ENCODE measurements at places on chromosomes 5 and 9.
A peak's percentile ranks its signal among the peaks of the same experiment; 100 is the strongest.

- no peak for DNase-seq
Measured at GRCh38 chr9:124213396-124213795, 44.4 kb upstream of the NEK6 start.

GRCh38 chr9:93320591-93321219, 130.8 kb upstream of the FAM120A start:
- no peak for DNase-seq

- no peak for DNase-seq
Measured at GRCh38 chr5:32499261-32499660, 54.7 kb upstream of the ZFR start.

GRCh38 chr9:124020520-124021384, 9.2 kb downstream of the LHX2 start:
- no peak for DNase-seq

DNA sequence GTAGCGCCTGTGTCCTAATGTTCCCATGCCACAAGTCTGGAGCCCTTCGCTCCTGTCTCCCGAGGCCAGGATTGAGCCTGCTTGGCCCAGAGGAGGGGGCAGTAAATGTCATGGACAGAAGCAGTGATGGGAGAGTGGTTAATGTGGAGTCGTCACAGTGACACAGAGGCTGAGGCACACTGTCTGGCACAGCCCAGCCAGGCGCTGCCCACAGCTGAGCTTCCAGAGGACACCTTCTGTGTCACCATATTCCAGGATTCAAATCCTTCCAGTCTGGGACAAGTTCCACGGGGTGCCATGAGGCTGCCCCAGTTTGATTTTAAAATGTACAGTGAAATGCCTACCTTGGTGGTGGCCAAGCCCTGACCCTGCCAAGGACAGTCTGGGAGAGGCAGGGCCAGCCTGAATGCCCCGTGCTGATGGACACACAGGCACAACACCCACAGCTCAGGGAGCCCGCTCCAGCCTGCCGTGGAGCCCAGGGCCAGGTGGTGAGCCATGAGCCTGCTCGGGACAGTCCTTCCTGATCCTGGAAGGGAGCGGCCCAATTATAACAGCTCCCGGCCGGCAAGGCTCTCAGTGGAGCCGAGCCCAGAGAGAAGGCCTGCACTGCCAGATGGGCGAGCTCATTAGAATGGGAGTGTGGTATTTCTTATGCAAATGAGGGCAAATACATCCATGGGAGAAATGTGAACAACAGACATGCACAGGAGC, 99.1 kb upstream of the RUFY1 start:
- no peak for DNase-seq

DNA sequence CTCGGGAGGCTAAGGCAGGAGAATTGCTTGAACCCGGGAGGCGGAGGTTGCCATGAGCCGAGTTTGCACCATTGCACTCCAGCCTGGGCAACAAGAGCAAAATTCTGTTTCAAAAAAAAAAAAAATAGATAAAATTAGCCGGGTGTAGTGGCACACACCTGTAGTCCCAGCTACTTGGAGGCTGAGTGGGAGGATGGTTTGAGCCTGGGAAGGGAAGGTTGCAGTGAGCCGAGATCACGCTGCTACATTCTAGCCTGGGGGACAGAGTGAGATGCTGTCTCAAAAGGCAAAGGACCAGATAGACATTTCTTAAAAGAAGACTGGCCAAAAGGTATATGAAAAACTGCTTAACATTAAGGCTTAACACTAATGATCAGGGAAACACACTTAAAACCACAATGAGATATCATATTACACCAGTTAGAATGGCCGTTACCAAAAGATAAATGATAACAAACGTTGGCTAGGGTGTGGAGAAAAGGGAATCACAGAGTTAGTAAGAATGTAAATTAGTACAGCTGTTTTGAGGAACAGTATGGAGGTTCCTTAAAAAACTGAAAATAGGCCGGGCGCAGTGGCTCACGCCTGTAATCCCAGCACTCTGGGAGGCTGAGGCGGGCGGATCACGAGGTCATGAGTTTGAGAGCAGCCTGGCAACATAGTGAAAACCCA, 10.1 kb upstream of the MARVELD2 start:
- no peak for DNase-seq

GRCh38 chr5:161414037-161414436, 132.5 kb downstream of the GABRB2 start:
- no peak for DNase-seq

DNA sequence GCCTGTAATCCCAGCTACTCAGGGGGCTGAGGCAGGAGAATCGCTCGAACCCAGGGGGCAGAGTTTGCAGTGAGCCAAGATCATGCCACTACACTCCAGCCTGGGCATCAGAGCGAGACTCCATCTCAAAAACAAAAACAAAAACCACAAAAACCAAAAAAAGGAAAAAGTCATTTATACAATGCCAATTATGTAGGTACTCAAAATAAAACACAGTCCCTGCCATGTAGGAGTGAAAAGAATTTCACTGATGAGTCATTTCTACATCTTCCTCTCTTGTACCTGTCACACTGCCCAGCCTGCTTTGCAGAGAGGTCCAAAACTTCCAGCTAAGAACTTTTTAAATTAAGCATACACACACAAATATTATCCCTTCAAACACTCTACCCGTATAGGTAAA, 215.8 kb downstream of the EPB41L4A start:
- no peak for DNase-seq

DNA sequence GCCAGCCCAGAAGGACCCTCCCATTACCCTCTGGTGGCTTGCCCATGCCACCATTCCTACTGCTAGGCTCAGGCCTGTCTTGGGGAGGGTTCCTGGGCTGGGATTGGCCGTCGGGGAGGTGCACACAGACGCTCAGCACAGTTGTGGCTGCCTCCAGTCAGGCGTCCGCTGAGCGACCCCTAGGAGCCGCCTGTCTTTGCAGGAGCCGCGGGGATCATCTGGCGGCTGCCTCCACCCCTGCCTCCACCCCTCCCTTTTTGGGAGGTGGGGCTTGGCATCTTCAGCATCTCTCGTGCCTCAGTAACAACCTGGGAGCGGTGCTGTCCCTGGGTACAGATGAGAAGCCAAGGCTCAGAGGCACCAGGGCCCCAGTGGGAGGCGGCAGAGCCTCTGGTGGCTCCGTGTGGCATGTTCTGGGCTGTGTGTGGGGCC, 39.6 kb downstream of the RXRA start:
- DNase-seq, result no peak

- DNase-seq, result no peak
Measured at GRCh38 chr5:176959051-176959450, 47.5 kb downstream of the UIMC1 start.

GRCh38 chr9:3262826-3263529, 262.8 kb downstream of the RFX3 start:
- DNase-seq, result no peak

GRCh38 chr9:15834541-15834940, 281.7 kb downstream of the CCDC171 start:
- no peak for DNase-seq

DNA sequence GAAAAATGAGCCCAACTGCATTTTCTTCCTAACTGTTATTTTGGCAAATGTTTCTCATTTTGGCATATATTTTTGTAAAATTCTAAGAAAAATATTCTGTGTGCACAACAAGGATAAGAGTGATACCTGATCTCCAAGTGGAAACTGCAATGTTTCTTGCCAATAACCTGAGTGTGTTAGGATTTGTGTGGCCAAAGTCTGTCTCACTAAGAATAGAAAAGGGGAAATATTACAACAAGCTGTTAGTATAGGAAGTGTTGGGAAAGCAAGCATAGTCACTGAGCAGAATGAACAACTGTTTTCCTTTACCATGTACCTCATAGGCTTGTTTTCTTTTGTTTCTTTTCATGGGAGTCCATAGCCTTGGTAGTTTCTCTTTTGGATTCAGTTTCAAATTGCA, 624.2 kb downstream of the MTRR start:
- DNase-seq, result no peak

- DNase-seq, result peak; percentile 5
Measured at GRCh38 chr9:6758248-6758497, 400 bp downstream of the KDM4C start.

- DNase-seq, result no peak
Measured at GRCh38 chr9:21251190-21251589, 11.4 kb upstream of the IFNA14 start.

DNA sequence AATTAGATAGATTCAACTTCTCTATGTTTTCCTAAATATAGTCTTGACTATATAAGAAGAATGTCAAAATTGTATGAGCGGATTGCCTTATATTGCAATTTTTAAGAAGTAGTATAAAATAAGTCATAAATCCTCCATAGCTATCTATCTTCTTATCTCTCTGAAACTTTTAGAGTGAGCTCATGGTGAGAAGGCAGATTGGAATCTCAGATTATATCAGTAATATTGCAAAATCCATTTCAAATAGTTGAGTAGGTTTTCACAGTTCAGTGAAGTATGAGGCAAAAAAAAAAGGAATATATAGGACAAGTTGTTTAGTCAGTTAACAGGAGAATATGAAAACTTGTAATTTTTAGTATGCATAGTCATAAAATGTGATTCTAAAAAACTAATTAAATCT, 156.4 kb downstream of the FAM174A start:
- DNase-seq, result no peak

GRCh38 chr5:56072863-56073766, 78.4 kb upstream of the IL6ST start:
- DNase-seq, result no peak

- DNase-seq, result no peak
Measured at GRCh38 chr5:120372899-120373298, 91.2 kb upstream of the PRR16 start.

GRCh38 chr5:99317136-99317535, 388.3 kb upstream of the CHD1 start:
- no peak for DNase-seq

DNA sequence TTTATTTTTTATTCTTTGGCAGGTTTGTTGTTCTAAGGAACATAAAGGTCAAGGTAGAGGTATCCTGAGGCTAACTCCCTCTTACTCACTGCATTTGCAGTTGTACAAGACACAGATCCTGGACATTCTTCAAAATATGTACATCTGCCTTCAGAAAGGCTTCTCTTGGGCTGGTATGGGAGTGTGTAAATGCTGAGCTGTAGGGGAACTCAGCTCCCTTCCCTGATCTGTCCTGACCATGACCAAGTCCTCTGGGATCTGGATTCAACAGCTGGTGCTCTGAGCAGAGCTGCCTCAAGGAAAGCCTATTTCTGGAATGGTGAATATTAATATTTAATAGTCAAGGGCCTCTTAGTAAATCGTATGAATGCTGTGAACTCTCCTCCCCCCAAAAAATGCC, 117.4 kb downstream of the PRKACG start:
- DNase-seq, result no peak

DNA sequence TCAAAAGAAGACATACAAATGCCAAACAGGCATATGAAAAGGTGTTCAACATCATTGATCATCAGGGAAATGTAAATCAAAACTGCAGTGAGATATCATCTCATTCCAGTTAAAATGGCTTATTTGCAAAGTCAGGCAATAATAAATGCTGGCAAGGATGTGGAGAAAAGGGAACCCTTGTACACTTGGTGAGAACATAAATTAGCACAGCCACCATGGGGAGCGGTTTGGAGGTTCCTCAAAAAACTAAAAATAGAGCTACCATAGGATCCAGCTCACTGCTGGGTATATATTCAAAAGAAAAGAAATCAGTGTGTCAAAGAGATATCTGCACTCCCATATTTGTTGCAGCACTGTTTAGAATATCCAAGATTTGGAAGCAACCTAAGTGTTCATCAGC, 50.3 kb downstream of the AP3S1 start:
- no peak for DNase-seq

DNA sequence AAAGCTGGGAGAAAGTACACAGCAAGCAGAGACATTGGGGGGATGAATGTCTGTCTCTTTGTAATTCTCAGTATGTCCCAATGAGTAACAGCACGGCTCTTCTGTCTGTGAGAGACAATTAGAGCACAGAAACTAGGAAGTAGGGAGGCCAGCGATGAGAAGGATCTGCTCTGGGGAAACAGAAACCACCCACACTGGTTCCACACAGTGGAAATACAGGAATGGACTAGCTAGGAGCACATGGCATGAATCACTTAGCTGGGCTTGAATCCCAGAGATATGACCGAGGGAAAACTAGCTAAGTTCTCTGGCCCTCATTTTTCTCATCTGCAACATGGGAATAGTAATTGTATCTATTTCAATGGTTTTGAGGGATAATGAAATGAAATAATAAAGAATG, 895.9 kb downstream of the TLE4 start:
- no peak for DNase-seq

DNA sequence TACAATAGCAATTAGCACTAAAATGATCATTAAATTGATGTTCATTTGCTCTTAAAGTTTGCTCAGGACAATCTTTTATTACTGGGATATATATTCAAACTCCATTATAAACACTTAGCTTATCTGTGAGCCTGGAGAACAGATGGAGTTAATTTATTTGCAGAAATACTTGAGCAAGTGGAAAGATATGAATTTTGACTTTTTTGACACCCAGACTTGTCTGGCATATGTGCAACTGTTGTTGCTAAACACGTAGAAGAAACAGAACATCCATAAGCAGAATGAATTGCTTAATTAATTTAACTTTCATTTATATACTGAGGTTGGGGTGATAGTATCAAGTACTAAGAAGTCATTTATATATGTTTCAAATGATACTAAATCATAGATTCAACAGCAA, 820.7 kb upstream of the TYRP1 start:
- DNase-seq, result no peak

DNA sequence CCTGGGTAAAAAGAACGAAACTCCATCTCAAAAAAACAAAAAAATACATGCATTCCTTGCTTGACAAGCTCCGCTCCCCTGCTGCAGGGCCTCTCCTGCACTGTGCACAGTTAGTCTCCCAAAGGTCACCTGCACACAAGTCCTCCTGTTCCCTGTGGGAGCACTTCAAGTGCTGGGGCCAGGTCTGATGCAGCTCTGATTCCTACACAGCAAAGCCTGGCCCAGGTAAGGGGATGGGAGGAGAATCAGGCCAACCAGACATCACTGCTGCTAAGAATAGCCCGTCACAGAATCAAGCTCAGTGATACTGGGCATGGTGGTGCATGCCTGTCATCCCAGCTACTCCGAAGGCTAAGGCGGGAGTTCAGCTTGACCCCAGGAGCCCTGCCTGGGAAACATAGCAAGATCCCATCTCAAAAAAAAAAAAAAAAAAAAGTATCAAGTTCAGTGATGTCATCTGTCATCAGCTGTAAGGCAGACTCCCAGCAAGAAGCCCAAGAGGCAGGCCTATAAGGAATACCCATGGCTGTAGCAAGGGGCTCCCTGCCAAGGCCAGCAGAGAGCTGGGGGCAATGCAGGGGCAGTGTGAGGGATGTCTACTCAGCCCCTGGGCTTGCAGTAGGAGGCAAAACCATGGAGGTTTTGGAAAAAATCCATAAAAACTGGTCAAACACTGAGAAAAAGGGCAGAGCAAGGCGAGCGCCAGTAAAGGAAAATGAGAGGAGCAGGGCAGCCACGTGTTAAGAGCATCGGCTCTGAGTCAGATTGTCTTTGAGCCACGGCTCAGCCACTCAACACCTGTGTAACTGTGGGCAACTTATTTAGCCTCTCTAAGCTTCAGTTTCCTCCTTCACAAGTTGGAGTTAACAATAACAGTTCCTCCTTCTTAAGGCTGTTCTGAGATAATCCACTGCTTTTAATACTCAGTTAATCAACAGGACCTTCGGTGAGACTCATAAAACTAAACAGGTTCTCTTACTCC, 3.2 kb downstream of the TPM2 start:
- DNase-seq, result no peak

GRCh38 chr9:82555431-82556051, 507.4 kb downstream of the RASEF start:
- DNase-seq, result no peak

GRCh38 chr9:90801973-90802322, 329 bp downstream of the SYK start:
- DNase-seq, result no peak

Data from stimulated activated CD4-positive, alpha-beta T cell treated with anti-CD3 and anti-CD28 coated beads, Interleukin-1b, Interleukin-23, amount 100 ng/mL, for 1 hour (primary cell).